Hematopoietic multipotent progenitor cell treated with erythropoietin and hydrocortisone succinate and interleukin-3 and kit ligand, for 6 days (in vitro differentiated cells): ENCODE measurements at places on chromosomes 11 and 22.

DNA sequence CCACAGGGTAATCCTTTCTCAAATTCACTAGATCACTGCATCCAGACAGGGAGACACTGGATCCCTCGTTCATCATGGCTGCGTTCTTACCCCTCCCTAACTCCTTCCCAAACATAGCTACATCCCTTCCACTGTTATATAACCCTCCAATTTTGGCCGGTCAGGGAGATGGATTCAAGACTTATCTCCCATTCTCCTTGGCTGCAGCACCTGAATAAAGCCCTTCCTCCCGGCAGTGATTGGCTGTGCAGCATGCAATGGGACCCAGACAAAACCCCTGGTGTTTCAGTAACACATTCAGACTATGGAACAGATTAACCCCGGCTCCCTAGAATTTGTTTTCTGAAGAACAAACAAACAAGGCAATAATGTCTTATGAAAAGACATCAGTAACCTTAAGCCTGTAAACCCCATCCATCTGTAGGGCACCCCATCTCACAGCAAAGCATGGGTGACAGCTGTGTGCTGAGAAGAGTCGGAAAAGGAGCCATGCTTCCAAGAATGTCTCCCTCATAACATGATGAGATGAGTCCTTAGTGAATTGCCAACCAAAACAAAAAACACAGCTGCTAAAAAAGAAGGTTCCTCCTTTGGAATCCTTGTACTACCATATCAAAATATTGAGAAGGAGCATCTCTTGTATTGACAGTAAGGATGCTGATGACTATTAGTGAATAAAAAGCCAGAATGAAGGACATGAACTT lies 5.0 kb downstream of the MIF start:
- no peak for DNase-seq

DNA sequence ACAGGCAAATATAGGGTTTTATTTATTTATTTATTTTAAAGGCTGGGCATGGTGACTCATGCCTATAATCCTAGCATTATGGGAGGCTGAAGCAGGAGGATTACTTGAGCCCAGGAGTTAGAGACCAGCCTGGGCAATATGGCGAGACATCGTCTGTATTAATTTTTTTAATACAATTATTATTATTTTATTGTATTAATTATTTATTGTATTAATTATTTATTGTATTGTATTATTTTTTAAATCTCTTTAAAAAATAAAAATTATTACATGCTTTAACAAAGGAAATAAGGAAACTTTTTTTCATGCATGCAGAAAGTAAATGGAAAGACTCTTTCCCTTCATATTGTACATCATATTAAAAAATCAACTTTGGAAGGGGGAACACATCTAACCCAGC lies 3.5 kb downstream of the SCN3B start:
- DNase-seq: no peak

GRCh38 chr11:97419729-97420128 lies 1029.9 kb downstream of the JRKL start:
- DNase-seq: no peak

- no peak for DNase-seq
Measured at GRCh38 chr11:70104419-70104818, 26.3 kb downstream of the ANO1 start.

DNA sequence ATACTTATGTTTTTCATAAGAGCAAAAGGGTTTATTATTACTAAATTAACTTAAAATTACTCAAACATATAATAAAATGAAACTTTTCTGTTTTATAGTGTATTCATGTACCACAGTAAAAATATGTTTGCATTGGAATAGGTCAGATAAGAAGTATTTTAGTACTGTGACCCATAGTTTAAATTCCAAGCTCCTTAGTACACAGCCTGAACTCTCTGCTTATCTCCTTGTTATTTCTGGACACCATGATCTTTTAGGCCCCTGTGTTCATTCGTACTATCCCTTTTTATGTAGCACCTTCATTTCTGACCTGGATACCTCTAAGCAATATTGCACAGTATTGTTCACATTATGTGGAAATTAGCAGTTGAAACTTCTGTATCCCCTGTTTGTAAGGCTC lies 296.7 kb upstream of the SYN3 start:
- no peak for DNase-seq

DNA sequence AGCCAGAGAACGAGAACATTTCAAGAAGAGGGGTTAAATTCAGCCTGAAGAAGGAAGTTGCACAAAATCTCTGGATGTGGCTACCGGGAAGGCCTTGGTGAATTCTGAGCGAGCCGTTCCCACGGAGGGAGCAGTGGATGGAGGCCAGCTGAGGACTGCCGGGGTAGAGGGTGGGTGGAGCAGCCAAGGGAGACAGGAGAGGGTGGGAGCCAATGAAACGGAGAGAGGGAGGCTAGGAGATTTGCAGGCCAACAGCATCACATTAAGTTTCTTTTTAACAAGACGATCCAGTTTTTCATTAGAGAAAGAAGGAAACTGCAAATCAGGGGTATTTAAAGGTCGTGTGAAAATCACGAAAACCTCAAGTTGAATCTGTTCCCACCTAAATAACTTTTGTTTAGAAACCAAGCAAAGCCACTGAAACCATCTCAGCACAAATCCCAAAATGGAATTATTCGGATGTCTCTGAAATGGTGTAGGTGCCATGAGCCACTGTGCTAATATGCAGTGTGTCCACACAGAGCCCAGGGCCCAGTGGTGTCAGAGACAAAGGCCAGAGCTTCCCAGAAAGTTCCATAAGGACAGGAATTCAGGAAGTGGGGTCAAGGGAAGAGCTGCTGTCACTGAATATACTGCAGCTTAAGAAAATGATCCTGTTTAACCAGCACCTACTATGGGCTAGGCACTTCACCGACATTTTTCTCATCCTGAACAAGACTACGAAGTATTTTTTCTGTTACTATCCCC lies 59.7 kb upstream of the SLC35C1 start:
- no peak for DNase-seq

GRCh38 chr11:62656796-62657429 lies 3.8 kb upstream of the INTS5 start:
- DNase-seq: no peak

DNA sequence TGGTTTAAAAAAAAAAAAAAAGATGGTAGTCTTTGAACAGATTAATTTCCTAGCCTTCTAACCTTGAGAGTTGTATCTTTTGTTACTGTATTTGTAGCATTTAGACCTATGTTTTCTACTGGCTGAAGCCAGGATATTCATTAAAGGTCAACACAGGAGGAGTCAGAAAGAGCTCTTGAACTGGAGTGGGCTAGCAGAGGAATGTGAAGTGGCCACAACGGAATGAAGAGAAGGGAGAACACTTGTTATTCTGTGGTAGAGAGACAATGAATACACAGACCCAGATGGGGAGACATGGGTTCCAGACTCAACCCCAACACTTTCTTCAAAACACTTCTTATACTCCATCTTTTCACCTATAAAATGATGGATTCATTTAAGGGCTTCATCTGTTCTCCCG lies 88.1 kb downstream of the RELT start:
- no peak for DNase-seq

DNA sequence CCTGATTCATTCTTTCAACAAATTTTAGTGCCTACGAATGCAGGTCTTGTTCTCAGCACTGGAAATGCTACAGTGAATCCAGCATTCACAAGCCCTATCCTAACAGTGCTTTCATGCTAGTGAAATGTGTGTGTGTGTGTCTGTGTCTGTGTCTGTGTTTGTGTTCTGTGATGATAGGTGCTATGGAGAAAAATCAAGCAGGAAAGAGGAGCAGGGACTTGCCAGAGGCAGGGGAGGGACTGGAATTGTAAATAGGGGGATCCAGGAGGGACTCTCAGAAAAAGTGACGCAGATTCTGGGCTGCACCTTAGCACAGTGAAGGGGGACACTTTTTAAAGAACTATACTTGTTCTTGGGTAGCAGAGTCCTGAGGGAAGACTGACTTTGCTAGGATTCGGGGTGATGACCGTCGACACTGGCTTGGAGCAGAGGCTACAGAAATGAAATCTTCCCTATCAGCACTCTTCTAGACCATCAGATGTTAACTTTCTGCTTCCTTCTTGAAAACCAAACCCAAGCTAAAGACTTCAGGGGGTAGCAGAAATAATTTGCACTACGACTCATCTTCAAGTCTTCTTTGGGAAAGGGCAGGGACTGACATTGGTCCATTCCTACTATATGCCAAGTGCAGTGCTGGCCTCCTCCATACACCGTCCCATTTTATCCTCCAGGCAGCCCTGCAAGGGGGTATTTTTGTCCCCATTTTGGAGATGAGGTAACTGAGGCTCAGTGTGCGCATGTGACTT lies 39.3 kb upstream of the PTPRJ start:
- no peak for DNase-seq

- peak; percentile 51 for DNase-seq
Measured at GRCh38 chr11:46916286-46917108, 1.9 kb downstream of the LRP4 start.

DNA sequence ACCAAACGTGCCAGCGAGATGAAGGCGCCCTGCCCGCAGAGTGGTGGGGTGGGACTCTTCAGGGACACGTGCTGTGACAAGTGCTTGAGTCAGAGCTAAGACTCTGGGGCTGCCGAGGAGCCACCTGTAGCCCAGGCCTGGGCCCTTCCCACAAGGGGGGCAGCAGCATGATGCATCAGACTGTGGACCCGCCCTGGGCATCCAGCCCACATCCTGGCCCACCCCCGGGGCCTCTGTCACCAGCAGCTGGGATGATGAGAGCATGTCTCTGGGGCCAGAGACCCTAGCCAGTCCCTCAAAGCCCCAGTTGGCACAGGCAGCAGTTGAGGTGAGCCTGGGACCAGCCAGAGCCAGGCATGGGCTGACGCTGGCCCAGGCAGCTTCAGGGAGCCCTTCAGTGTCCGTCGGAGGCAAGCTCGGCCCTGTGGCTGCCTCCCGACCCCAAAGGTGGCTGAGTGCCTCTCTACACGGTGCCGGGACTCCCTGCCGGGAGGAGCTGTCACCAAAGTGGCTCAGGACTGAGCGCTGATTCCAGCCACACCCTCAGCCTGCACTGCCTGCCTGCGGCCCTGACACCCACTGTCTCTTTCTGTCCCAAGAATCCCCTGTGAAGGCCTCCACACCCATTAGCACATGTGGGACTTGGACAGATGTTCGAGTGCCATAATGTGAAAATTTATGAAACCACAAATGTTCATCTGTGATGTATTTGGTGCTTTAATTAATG lies 41.3 kb downstream of the CDKN1C start:
- DNase-seq: no peak

GRCh38 chr22:39208013-39208680 lies 36.6 kb downstream of the PDGFB start:
- DNase-seq: no peak

GRCh38 chr11:62127426-62127825 lies 3.6 kb downstream of the INCENP start:
- no peak for DNase-seq

DNA sequence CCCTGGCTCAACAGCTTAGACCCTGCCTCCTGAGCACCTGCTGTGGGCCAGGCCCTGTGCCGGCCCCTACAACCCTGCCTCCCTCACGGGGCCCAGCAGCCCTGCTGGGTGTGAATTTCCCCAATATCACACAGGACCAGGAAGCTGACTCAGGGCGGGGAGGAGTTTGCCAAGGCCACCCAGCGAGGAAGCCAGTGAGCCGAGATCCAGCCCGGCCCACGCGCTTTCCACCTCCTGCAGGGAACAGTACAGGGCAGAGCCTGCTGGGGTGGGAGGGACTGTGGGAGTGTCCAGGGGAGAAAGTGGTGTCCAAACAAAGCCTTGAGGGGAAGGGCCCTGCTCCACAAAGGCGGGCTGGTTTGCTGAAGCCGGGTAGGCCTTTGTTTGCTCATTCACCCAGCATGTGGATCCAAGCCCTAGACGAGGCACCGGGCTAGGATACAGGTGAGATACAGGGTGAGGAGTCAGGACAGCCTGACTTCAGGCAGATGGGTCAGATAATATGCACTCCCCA lies 26.8 kb downstream of the RPL3 start:
- peak; percentile 58 for DNase-seq

- no peak for DNase-seq
Measured at GRCh38 chr11:6417907-6418556, 862 bp downstream of the APBB1 start.

DNA sequence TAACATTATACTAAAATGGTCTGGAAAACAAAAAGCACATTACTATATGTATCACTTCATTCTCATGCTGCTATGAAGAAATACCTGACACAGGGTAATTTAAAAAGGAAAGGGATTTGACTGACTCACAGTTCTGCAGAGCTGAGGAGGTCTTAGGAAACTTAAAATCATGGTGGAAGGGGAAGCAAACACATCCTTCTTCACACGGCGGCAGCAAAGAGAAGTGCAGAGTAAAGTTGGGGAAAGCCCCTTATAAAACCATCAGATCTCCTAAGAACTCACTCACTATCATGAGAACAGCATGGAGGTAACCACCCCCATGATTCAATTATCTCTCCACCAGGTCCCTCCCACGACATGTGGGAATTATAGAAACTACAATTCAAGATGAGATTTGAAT lies 60.0 kb downstream of the FAM181B start:
- no peak for DNase-seq
